NCI-H510A (cell line): ENCODE measurements at places on chromosomes 6 and 20.

- no peak for DNase-seq
Observed at GRCh38 chr6:156982168-156982567, 205.0 kb downstream of the ARID1B start.

DNA sequence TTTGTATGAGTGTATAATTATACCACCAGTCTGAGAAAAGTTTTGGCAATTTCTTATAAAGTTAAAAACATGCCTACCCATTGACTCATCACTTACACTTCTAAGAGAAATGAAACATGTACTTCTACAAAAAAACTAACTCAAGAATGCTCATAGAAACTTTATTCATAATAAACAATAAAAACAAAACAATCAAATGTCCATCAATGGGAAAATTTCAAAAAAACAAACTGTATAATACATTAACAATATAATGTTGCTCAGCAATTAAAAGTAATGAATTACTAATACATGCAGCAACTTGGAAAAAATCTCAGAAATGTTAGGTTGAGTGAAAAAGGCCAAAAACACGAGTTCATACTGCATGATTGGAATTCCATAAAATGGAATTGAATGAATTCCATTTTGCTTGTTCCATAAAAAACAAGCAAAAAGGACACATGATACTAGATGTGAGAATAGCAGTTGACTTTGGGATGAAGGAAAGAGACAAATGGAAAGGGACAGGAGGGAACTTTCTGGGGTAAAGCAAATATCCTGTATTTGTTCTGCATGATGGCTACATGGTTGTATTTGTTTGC is 726.6 kb downstream of the RFPL4B start:
- DNase-seq, result no peak

DNA sequence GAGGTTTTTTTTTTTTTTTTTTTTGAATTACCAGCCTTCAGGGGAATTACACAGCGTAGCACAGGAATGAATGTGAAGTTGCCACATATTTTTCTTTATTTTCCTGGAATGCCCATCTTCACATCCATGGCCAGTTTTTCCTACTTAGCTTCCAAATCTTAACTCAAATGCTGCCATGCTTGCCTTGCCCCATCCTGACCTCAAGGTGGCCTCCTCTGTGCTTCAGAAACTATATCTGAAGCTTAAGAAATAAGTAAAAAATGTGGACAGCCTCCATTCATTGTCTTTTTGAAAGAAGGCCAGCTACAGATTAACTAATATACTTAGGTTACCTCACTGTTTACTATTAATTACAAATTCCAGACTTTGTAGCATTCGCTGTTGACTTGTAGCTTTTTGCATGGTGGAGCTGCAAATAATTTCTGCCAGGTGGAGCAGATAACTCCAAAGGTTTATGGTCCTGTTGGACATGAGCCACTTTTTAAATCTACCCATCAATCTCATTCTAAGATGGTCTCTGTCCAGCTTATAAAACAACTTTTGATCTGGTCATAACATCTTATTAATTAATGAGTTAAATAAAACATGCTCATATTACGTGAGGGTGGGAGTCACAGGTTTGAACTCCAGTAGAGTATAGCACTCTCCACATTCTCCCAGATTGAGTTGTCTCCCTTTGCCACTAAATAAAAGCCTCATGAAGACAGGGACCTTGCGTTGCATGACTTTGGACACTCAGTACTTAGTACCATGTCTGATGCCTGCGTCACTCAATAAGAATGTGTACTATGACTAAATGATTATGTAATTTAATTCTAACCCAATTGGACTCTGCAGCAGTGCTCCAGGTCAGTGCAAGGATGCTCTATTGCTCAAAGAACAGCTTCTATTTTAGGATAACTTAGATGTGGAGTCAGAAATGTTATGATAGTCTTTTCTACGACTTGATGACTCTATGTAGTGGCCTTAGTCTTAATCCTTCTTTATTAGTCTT is 678.6 kb upstream of the CITED2 start:
- DNase-seq, result no peak

DNA sequence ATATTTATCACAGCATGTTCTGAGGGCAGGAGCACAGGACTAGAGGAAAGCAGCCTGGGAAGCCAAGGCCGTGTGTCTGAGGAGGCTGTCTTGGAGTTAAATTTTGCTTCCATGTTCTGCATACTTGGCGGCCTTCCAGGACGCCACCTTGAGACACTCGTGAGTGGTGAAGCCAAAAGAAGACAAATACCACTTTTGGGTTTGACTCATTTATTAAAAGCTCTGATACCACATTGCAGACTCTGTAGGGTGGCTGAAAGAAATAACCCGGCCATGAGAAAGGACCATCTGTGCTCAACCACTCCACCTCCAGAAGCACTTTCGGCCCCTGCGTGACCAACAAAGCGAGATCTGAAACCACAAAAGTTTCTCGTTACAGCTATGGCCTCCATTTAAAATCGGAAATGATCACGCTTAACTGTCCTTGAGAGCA is 120.0 kb downstream of the TMEM242 start:
- no peak for DNase-seq

- no peak for DNase-seq
Observed at GRCh38 chr6:52564856-52565255, 12.0 kb downstream of the TRAM2 start.
